NCI-H1092 (cell line): ENCODE measurements at places on chromosomes 2 and 18.

DNA sequence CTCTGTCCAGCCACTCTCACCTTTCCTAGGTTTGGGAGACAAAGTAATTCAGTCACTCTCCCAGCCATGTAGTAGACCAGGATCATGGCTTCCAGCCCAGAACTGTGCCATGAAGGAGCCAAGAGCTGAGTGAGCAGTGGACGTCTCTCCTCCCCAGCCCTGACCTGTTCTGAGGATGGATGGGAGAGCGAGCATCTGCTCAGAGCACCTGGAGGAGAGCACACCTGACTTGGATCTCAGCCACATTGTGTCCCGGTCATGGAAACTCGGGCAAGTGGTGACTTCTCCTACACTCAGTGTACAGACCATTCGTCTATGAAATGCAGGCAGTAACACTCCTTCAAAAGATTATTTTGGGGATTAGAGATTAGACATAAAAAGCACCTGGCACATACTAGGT lies 299.7 kb downstream of the TNS1 start:
- no peak for DNase-seq

DNA sequence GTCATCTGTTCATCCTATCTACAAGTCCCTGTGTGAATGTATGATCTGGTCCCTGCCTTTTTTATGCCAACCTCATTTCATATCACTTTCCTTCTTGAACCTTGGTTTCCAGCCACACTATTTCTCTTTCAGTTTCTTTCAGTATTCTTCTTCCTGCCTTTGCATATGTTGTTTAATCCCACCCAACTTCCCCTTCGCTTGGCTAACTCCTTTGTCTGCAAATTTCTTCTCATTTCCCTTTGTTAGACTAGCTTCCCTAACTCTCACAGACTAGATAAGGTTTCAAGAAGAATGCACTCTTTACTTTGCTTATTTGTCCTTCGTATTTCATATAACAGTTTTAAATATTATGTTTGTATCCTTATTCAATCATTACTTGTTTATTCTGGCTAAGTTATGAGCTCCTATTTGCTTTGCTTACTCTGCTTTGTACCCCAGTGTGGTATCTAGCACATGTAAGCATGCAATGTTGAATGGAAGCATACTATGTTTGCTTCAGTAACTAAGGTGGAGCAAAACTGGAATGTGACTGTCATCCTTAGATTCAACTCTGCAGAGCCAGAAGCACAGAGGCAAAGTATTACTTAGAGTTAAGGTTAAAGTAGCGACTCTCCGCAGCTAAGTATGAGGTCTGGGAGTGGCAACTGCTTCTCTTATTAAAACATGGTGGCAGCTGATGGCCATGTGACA lies 681.3 kb downstream of the CPS1 start:
- DNase-seq = no peak

DNA sequence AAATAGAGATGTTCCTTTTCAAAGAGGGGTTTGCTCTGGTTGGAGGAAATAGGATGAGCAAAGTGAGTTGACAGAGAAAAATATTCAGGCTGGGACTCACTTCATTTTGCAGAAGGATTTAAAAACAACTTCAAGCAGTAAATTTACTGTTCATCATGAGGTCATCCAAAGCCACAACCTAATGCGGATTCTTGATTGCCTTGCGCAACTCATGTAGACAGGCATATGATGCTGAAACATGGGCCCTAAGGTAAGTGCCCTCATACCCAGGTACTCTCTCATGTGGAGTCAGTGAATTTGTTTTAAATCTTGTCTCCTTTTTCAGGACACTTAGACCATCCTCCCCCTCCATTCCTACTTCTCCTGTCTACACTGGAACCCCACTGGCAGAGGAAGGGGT lies 51.9 kb upstream of the LYPD1 start:
- DNase-seq = no peak

GRCh38 chr2:109214651-109215371 lies 85.8 kb downstream of the SH3RF3 start:
- DNase-seq = no peak

- no peak for DNase-seq
Observed at GRCh38 chr2:38293152-38293865, 83.8 kb downstream of the ATL2 start.

GRCh38 chr2:46268196-46268595 lies 29.0 kb upstream of the EPAS1 start:
- no peak for DNase-seq

- DNase-seq = no peak
Observed at GRCh38 chr2:164412831-164413230, 208.5 kb downstream of the GRB14 start.

GRCh38 chr2:143824791-143825190 lies 695.1 kb downstream of the ZEB2 start:
- no peak for DNase-seq
